ENCODE measurements at places on chromosomes 5 and 9. TPM values are rescaled to one million over a fixed set of nuclear protein-coding genes. Genes with fewer than 3 reads are reported as not detected.

Gene LAMC3
- total RNA-seq, result 0.74 TPM

Gene ASS1
- total RNA-seq, result 23.5 TPM

Gene DOK3
- 0.17 TPM for total RNA-seq

Gene CYLC2
- not detected for total RNA-seq

Gene PCDHB12
- total RNA-seq, result not detected

Gene RLN1
- not detected for total RNA-seq

Gene MEF2C
- total RNA-seq, result 1.9 TPM

Gene MAPK9
- total RNA-seq, result 15.8 TPM

Gene LCN1
- total RNA-seq, result not detected

Gene SLC34A3
- total RNA-seq, result not detected

Gene SIT1
- not detected for total RNA-seq

Gene SLC1A1
- total RNA-seq, result 0.45 TPM

Gene PFN3
- total RNA-seq, result not detected

Measured in bronchus fibroblast of lung (primary cell).